ENCODE measurements at places on chromosomes 16 and 17.

DNA sequence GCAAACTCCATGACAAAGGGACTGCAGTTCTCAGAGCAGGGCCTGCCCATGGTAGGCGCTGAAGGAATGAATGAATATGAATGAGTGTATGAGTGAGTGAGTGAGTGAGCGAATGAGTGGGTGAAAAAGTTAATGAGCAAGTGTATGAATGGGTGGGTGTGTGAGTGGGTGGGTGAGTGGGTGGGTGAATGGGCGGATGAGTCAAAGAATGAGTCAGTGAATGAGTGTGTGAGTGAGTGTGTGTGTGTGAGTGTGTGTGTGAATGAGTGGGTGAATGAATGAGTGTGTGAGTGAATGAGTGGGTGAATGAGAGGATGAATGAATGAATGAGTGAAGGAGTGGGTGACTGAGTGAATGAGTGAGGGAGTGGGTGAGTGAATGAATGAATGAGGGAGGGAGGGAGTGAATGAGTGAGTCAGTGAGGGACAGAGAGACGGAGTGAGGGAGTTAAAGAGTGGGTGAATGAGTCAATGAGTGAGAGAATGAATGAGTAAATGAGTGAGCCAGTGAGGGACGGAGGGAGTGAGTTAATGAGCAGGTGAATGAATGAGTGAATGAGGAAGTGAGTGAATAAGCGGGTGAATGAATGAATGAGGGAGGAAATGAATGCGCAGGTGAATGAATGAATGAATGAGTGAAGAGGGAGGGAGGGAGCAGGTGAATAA is 11.1 kb upstream of the CHMP6 start:
- no peak for DNase-seq

GRCh38 chr17:81422776-81423697 is 27.8 kb downstream of the BAHCC1 start:
- DNase-seq, result peak; percentile 87

- no peak for DNase-seq
Observed at GRCh38 chr17:33334703-33335102, 41.6 kb upstream of the ASIC2 start.

- no peak for DNase-seq
Observed at GRCh38 chr16:11915114-11915643, 577 bp downstream of the GSPT1 start.

DNA sequence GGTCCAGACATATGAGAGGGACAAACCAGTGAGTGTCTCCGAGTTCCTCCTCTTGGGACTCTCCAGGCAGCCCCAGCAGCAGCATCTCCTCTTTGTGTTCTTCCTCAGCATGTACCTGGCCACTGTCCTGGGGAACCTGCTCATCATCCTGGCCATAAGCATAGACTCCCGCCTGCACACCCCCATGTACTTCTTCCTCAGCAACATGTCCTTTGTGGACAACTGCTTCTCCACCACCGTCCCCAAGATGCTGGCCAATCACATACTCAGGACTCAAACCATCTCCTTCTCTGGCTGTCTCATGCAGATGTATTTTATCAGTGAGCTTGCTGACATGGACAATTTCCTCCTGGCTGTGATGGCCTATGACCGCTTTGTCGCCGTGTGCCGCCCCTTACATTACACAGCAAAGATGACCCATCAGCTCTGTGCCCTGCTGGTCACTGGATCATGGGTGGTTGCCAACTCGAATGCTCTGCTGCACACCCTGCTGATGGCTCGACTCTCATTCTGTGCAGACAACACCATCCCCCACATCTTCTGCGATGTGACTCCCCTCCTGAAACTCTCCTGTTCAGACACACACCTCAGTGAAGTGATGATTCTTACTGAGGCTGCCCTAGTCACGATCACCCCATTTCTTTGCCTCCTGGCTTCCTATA is 19.2 kb downstream of the ZNF200 start:
- no peak for DNase-seq

DNA sequence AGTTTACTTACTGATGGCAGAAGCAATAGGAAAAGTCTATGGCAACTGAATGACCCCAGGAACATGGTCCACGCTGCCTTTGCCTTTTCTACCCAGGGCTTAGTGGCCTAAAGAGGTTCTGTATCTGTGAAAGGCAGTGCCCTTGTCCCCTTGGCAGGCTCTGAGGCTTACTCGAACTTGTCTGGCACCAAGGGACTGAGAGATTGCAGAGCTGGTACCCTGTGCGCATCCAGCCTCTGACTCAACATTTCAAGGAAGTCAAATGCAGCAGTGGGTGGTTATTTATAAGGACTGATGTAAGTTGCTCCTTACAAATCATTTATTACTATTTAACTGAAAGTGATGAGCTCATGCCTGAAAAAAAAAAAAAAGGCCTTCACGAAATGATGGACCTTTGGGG is 299.9 kb upstream of the MYOCD start:
- DNase-seq, result no peak

- peak; percentile 49 for DNase-seq
Observed at GRCh38 chr17:1153795-1154546, 25.8 kb downstream of the ABR start.

GRCh38 chr17:59425085-59425931 is 93.9 kb downstream of the YPEL2 start:
- peak; percentile 43 for DNase-seq

DNA sequence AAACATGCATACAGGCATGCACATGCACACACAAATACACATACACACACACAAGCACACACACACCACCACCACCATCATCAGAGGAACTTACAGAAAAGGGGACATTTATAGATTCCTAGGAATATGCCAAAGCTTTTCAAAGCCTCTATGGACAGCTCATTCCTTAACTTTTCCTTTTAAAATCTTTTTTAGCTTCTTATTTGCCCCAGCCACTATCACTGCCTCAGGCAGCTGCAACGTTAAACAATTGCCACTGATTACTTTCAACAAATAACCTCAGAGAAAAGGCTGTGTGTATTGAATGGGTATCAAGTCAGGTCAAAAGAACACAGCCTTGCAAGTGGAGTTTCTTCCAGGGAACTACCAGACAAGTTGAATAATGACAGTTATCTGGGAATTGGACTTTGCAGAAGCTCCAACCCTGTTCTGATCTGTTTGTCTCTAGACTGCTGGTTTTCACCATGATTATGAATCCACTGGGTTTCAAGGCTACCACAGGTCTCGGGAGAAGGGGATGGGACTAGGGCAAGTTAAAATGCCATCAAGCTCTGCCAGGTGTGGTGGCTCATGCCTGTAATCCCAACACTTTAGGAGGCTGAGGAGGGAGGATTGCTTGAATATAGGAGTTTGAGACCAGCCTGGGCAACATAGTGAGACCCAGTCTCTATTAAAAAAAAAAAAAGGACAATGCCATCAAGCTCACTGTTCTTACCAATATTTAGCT is 21.9 kb upstream of the BEAN1 start:
- DNase-seq, result no peak

DNA sequence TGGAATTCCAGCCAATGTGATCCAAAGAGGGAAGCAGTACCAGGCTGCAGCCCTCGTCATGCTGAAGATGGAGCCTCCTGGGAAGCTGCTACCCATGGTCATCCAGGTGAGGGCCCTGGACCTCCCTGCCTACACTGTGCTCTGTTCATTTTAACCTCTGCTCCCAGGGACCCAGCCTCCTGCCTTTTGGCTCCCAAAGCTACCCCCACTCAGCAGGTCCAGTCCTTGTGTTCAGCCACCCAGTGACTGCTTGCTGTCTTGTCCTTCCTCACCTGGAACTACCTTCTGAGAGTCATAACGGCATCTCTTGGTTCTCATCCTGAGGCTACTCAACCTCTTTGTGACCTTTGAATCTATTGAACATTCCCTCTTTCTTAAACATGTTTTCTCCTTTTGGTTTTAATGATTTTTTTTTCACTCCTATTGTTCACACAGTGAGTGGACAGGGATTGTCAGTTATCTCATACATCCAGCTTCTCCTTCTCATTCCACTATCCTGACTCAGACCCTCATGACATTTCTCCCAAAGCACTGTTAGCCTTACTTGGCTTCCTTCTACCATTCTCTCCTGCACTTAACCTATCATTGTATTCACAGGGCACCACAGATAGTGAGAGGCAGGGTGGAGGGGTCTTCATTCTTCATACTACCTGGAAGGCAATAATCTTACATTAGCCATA is 53.3 kb downstream of the GOSR1 start:
- DNase-seq, result no peak

GRCh38 chr16:21339941-21340340 is 61.9 kb upstream of the CRYM start:
- no peak for DNase-seq

DNA sequence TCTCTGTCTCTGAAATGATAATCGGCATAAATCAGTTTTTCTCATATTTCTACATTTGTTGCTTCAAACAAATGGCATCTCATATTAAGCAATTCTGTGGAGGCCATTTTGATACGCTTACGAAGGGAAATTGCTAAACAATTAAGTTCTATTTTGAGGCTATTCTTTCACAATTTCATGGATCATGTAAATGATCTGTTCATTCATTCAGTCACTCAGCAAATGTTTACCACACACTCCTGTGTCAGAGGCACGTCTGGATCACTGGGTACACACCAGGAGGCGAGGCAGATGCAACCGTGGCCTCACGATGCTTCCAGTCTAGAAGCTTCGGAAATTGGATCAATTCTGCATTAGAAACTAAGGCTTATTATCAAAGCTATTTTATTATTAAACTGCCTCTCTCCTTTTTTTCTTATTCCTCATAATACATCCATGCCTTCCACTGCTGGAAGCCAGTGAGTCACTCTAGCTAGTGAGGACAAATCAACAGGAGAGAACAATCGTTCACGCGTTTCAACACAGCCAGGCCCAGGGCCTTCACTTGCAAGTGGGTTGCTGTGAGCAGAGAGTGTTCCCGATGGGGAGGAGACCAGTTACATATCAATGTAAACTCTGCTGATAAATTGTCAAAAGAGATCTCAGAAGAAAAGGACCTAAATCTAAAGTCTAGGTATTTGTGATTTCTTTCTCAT is 11.3 kb upstream of the SLC39A11 start:
- no peak for DNase-seq

DNA sequence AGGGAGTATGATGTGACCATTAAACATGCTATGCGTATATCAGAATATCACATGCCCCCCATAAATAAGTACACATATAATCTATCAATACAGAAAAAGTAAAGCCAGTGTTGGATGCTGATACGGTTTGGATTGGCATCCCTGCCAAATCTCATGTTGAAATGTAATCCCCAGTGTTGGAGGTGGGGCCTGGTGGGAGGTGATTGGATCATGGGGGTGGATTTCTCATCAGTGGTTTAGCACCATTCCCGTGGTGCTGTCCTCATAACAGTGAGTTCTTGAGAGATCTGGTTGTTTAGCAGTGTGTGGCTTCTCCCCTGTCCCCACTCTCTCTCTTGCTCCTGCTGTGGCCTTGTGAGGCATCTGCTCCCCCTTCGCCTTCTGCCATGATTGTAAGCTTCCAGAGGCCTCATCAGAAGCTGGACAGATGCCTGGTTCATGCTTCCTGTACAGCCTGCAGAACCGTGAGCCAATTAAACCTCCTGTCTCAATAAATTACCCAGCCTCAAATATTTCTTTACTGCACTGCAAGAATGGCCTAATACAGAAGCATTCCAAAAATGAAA is 88.9 kb downstream of the AATF start:
- DNase-seq, result peak; percentile 10

- no peak for DNase-seq
Observed at GRCh38 chr16:52512297-52512987, 34.5 kb downstream of the TOX3 start.

DNA sequence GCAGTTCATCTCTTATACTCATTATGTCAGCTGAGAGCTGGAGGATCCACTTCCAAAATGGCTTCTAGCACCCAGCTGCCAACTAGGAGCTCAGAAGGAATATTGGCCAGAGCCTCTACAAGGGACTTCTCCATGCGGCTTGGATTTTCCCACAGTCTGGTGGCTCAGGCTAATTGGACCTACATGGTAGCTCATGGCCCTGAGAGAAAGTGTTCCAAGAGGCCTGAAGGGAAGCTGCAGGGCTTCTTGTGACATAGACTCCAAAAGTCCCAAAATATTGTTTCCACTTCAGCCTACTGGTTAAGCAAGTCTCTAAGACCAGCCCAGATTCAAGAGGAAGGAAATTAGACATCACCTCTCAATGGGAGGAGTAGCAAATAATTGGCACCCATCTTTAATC is 6.8 kb downstream of the NOG start:
- no peak for DNase-seq

- DNase-seq, result no peak
Observed at GRCh38 chr16:57060323-57061083, 31.9 kb upstream of the CPNE2 start.

DNA sequence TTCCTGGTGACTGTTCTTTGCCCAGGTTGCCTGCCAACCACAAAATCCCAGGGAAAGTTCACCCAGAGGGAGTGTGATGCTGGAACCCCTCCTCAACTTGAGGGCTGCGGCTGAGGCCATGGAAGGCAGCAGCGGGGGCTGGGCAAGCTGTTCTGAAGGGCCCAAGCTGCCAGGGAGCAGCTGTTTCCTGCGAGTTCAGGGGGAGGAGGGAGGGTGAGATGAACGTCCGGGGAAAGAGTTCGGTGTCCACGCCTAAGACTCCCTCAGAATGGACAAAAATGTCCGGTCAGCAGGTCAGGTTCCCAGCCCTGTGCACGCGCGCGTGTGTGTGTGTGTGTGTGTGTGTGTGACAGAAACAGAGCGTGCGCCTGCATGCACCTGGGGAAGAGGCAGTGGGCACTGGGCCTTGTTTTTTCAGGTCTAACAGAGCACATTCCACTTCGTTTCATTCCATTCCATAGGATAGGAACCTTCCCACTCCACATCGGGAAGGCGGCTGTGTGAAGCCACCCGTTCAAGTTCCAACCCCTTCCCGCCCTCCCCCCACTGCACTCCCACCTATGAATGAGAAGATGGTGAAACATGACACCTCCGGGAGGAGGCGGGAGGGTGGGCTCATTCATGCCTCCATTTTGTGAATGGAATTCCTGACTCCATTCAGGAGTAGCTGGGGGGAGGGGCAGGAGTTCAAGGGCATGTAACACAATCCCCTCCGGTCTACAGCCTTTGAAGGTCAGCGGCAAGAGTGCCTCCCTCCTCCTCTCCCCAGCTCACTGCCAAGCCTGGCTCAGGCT is 15.7 kb downstream of the ETV4 start:
- peak; percentile 87 for DNase-seq

DNA sequence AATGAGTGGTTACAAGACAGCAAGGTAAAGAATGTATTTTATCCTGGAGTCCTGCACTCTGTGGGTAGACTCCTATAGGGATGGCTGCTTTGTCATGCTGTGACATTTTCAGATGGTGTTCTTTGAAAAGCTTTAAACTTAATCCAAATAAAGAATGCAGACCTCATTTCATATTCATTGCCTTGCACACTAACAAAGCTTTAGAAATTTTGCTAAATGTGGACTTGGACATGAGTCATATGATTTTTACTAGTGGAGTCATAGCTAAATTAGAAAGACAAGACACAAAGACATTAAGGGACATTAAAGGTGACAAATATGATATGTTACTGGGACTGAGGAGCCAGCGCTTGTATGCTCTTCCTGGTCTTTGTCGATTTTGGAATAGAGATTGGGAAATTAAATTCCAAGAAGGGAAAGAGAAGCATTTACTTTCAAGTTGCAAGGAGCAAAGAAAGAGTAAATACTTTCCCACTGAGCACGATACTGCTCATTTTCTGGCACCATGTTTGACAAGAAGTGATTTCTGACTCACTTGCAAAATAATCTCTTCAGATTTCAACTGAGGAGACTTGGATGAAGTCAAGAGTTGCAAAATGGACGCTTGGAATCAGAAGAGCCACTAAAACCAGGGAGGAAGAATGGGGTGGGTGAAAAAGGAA is 152.9 kb upstream of the MYOCD start:
- no peak for DNase-seq

- DNase-seq, result peak; percentile 2
Observed at GRCh38 chr17:74960570-74961342, 11.8 kb downstream of the HID1 start.
